Frontal cortex (tissue), 4 donors: ENCODE measurements at places on chromosomes 12 and 14. TPM values are rescaled to one million over a fixed set of nuclear protein-coding genes. Genes with fewer than 3 reads are reported as not detected.

DNA sequence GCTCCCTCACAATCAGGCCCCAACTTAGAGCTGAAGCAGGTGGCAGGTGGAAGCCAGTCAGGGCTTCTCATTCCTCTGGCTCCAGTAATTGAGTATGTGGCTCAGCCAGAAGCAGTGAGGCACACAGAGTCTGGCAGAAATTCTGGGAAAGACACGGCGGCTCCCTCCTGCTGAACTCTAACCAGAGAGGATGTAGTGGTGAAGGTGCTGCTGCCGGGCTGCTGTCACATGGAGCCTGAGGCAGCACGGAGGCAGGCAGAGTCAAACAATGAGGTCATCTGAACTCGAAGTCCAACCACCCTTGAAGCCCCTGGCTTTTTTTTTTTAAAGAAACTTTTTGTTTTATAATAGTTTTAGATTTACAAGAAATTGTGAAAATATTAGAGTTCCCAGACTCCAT lies 33.4 kb upstream of the SMOC1 start:
- DNase-seq: no peak

GRCh38 chr14:90489916-90490719 lies 93.3 kb downstream of the CALM1 start:
- no peak for DNase-seq

DNA sequence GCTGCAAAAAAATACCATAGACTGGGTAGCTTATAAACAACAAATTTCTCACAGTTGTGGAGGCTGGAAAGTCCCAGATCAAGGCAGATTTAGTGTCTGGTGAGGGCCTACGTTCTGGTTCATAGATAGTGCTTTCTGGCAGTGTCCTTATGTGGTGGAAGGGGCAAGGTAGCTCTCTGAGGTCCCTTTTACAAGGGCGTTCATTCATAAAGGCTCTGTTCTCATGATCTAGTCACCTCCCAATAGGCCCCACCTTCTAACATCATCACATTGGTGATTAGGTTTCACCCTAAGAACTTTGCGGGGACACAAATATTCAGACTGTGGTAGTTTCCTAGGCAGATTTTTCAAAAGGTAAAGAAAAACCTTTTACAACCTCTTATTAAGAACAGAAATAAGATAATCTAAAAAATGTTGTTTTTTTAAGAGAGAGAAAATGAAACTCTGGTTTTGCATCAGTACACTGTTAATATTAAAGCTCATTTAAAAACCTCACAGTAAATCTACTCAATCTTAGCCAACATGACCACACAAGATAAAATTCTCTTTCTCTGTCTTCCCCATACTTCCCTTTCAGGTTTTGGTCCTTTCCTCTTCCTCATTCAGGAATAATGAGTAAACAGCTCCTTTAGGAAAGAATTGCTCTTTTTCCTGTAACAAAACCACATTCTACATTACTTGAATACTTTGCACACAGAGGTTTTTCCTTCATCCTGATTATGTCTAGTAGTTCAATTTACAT lies 117.5 kb downstream of the UNC79 start:
- DNase-seq: no peak

DNA sequence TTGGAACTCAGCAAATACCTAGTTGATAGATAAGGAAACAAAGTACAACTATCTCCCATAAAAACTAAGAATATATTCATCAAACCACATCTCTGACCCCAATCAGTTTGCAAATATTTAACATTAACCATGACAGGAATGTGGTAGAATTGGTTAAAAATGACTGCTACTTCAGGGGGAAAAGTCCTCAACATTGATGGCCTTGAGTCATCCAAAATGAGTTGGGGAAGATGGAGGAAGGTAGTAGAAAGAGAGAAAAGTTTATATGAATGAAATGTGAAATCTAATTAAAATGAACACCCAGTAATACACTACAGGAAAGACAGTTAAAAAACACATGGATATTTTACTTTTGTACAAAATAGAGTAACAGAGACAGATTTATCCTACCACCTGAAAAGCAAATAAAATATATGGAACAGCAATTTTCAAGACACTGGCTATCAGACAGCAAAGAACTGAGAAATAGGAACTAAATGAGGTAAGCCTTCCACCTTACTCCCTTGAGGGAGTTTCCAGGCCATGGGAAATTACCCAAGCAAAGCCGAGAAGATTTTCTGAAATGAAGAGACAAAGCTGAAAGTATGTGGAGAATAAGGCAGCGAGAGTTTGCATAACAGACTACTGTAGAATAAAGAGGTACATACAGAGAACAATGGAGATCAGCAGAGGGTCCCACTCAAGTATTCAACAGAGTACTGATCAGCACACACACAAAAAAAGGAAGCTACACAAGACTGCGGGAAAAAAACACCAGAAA lies 49.6 kb downstream of the TC2N start:
- no peak for DNase-seq

GRCh38 chr12:12171991-12172511 lies 94.8 kb downstream of the LRP6 start:
- DNase-seq: no peak

GRCh38 chr12:18990856-18991255 lies 138.7 kb upstream of the PLEKHA5 start:
- no peak for DNase-seq

- no peak for DNase-seq
These were observed 7.3 kb upstream of the TMEM119 start for GRCh38 chr12:108605000-108605689.

DNA sequence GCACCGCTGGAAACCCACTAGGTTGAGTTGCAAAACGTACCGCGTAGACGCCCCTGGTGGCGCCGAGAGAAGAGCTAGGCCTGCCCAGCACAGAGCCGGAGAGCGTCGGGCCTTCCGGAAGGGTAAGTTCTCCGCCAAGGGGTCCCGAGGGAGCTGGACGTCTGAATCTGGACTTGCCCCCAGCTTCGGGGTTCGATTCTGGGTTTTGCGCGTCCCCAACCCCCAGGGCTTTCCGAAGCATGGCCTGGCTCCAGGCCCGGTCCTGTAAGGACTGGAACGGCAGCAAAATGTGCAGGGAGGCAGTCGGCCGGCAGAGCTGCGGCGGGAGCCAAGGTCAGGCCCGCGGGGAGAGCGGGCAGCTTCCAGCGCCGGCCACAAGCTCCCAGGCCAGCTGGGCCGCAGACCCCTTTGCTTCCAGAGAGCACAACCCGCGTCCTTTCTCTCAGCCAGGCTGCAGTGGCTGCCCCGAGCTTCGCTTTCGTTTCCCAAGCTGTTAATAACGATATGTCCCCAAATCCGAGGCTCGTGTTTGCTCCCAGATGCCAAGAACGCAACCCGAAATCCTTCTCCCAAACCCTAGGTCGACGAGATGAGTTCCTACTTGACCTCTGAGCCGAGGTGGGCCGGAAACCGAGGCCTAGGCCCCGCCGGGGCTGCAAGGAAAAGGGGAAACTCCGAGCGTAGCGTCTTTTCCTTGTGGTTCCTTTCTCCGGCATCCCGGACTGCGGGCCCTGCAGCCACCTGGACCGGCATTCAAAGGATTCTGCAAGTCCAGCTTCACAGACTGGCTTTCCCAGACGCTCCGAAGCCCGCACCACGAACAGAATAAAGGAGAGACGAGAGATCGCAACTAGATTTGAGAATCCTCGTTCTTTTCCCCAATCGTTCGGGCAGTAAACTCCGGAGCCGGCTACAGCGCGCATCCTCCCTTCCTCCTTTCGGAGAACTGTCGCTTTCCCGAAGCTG lies 3.2 kb upstream of the TBX5 start:
- peak; percentile 17 for DNase-seq

GRCh38 chr12:400828-401227 lies 616 bp upstream of the CCDC77 start:
- no peak for DNase-seq

GRCh38 chr12:116582610-116583009 lies 23.4 kb downstream of the MAP1LC3B2 start:
- no peak for DNase-seq

DNA sequence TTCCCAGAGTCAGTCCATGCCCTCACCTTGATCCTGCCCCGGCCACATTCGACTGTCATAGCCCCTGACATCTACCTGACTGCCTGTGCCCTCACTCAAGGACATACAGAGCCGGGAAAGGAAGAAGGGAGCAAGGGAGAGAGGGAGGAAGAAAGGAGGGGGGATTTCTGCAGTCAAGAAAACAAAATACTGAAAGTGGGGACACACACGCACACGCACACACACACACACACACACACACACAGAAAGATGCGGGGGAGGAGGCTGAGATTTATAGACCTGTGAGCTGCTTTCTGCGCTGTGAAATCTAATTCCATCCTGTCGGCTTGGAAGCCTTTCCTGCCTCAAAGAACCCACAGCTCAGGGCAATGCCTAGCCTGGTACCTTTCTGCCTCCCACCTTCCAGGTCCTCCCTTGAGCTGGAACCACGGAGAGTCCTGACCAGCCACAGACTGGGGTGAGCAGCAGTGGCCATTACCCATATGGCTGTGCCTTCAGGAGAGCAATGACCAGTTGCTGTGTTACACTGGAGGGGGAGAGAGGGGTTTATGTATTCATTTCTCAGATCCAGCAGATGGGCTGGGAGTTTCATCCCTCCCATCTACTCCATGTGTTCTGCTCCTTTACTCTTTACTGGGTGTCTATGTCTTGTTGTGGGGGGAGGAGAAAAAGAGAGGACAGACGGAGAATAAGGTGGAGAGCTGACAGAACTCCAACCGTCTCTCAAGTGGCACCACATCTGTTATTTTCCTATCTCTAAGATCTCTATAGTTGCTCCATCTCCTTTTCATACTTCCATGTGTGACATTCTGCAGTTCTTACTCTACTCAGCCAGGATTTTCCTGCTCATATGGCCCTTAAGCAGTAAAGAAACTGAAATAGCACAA lies 12.9 kb downstream of the C14orf93 start:
- no peak for DNase-seq

- no peak for DNase-seq
These were observed 187.1 kb downstream of the KITLG start for GRCh38 chr12:88393017-88393767.

GRCh38 chr12:47651368-47652254 lies 54.2 kb downstream of the RPAP3 start:
- DNase-seq: peak; percentile 22

- no peak for DNase-seq
These were observed 6.4 kb downstream of the ITGB7 start for GRCh38 chr12:53200458-53201176.

DNA sequence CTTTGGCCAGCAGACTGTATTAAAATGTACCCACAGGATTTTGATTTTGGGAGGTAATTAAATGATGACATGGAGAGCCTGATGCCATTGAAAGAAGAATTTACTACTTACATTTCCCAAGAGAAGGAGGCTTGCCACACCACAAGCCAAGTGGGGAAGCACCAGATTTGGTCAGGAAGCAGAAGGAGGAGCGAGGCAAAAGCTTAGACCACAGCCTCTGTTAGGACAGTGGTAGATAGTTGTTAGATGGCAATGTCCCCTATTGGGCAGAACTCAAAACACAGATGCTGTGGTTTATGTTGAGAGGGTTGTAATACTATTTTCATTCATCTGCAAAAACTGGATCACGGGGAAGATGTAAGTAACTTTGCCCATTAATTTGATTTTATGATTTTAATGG lies 709.4 kb downstream of the VRK1 start:
- no peak for DNase-seq

GRCh38 chr14:54667764-54668163 lies 100.8 kb downstream of the SAMD4A start:
- DNase-seq: no peak

DNA sequence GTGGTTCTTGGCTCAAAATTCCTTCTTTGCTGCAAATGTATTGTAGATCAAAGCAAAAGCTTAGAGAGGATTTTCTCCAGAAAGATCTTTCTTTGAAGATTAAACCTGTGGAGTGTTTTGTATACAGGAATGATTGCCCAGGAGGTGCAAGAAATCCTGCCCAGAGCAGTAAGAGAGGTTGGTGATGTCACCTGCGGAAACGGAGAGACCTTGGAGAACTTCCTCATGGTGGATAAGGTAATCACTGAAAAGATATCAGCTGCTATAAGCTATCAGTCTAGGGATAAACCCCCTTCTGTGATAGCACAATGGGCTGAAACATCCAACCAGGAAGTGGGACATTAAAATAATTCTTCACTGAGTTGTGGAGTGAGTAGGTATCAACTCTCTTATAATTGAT lies 85.7 kb downstream of the MYRFL start:
- DNase-seq: no peak

GRCh38 chr14:103078860-103079587 lies 5.0 kb upstream of the LBHD2 start:
- no peak for DNase-seq

DNA sequence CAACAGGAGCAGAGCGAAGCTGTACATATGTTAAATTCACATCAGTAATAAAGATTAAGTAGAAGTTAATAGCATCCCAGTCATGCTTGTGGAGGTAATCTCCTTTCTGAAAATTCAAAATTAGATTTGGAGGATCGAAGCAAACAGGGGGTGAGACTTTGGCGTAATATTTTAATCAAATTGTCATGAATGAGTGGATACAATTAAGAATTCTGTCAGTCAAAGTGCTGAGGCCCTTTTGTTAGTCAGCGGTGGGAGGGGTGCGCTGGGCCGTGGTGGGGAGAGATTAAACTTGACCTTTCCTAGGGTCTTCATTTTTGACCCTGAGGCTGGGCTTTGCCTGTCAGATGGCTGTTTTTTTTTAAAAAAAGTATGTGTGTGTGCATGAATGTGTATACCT lies 226.7 kb downstream of the VRK1 start:
- DNase-seq: no peak

DNA sequence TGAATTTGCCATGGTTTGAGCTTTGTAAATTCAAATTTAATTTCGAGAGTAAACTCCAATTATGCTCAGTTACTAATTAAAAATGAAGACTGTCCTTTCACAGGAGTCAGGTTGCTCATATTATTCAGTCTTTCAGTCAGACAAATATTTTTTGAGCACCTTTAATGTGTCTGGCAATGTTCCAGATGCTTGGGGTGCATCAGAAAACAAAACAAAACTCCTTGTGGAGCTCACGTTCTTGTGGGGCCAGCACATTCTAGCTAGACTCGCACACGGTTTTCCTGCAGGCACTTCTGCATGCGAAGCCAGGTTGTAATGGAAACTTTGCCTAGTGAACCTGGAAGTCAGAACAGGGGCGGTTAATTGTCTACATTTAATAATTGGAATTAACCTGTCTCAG lies 64.0 kb upstream of the ATF1 start:
- no peak for DNase-seq

DNA sequence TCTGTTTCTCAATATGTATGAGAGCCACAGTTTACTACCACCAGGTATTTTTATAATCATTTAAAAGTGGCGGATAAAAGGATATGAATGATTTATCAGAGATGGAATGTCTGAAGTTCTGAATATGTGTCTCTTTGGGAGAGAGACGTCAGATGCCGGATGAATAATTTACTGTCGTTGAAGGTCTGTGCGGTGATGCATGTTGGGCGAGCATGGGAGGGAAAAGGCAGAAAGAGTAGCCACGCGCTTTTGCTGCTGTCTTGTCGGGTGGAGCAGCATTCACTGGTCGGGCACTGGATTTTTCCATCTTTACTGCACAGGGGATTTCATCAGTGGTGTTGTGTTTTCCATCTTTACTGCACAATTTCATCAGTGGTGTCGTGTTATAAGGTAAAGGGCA lies 65.6 kb downstream of the SYNE2 start:
- no peak for DNase-seq

- no peak for DNase-seq
These were observed 4.0 kb downstream of the NCOR2 start for GRCh38 chr12:124563401-124563800.

PRDM4 gene
- 21.2 TPM for total RNA-seq

FAM90A1 gene
- total RNA-seq: 0.41 TPM

OR6C65 gene
- not detected for total RNA-seq

SIX1 gene
- 0.41 TPM for total RNA-seq

NANOG gene
- not detected for total RNA-seq

KCNA1 gene
- 7.3 TPM for total RNA-seq

TRAFD1 gene
- total RNA-seq: 53.4 TPM

SSTR1 gene
- 8.2 TPM for total RNA-seq

OAS3 gene
- 2.0 TPM for total RNA-seq

ACSS3 gene
- total RNA-seq: 4.1 TPM

KRT79 gene
- not detected for total RNA-seq

C12orf56 gene
- total RNA-seq: 0.41 TPM

OTX2 gene
- total RNA-seq: 0.41 TPM
